AG10803 (cell line): ENCODE measurements at places on chromosomes 7 and 10.

GRCh38 chr7:116786791-116787443 is 75.5 kb upstream of the CAPZA2 start:
- no peak for DNase-seq

DNA sequence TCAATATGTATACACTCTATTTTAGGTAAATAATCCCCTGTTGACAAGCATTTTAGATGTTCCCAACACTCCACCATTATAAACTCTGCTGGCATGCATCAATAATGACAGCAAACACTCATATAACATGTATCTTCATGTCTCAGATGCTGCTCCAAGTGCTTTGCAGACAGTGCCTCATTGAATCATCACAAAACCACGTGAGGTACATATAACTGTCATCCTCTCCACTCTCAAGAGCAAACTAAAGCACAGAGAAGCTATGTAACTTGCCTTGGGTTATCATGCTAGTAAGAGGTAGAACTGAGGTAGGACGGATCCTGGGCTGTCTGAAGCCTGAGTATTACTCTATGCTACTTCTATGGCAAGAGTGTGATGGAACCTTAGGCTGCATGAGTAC is 72.5 kb upstream of the GSDME start:
- no peak for DNase-seq

DNA sequence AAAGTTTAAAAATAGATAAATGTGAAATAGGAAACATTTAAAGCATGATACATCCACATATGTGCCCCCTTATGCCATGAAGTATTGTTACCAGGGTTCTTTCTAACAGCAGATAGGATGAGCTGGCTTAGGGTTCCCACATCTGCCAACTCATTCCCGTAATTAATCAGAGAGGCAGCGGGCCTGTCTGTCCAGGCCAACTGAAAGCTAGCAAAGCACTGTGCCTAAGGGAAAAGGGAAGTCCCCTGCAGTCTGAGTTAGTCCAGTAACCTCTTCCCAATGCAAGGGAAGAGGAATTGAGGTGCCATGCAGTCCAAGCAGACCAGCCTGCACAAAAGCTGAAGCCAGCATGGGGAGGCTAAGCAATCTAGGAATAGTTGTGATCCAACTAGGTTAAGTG is 18.3 kb upstream of the ZC3HAV1L start:
- DNase-seq = no peak

DNA sequence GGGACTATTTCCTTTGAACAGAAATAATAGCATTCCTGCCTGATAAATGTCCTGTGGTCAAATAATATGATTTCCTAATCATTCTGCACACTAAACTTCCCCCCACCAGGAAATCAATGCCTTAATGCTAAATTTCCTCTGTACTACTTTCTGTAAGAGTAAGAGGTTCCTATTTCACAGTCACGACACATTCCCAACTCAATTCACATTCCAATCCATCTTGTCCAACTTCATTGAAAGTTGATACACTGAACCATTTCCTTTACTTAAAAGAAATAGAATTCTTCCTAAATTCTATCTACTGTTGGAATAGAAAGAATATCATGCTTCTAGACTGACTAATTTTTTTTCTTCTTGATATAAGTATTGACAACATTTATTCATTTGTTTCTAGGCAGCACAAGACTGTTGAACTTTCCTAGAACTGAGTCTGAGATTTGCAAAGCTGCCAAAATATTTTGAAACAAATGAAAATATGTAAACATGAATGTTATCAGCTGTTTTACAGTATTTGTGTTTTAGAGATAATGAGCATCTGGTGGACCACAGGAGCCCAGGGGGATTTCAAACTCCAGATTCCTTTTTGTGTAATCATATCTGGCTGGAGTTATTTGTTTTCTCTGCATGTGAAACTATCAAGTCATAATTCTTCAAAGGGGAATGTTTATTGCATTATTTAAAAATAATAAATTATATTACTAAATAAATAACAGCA is 121.5 kb downstream of the TPST1 start:
- peak; percentile 95 for DNase-seq

GRCh38 chr7:82745117-82745516 is 301.5 kb upstream of the CACNA2D1 start:
- peak; percentile 61 for DNase-seq

- peak; percentile 98 for DNase-seq
Measured at GRCh38 chr10:80104066-80104926, 25.8 kb downstream of the TMEM254 start.

- no peak for DNase-seq
Measured at GRCh38 chr10:110764378-110764777, 107.3 kb upstream of the PDCD4 start.

DNA sequence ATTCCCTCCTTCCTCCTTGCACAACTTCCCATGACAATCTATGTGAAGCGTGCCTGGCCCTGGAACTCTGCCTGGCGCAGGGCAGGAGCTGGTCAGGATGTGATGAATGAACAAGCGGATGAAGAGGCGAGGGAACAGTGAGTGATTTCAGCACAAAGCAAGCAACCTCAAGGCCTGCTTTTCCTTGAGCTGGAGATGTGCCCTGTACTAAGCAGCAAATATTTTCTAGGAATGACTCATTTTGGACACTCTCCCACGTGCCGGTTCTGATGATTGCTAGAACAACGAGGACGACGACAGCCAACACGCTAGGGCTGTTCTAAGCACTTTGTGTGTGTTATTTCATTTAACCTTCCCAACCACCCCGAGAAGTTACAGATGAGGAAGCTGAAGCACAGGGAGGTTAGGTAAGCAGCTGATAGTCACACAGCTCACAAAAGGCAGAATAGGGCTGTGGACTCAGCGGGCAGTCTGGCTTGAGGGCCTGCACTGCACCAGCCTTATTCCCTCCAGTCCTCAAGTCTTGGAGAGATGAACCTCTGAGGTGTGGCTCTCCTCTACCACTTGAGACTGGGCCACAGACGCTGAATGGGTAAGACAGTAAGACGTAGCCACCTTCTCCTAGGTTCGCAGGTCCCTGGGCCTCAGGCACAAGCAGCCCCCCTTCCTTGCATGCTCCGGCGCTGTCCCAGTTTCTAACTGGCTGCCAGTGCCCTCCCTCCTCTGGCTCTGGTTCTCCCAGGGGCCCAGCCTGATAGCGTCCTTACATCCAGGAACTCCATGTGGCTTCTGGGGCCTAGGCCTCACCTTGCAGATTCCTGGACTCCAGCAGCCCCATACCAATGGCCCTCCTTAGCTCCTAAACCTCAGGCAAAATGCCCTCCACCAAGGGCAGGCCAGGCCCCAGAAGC is 59.0 kb downstream of the YKT6 start:
- peak; percentile 99 for DNase-seq

DNA sequence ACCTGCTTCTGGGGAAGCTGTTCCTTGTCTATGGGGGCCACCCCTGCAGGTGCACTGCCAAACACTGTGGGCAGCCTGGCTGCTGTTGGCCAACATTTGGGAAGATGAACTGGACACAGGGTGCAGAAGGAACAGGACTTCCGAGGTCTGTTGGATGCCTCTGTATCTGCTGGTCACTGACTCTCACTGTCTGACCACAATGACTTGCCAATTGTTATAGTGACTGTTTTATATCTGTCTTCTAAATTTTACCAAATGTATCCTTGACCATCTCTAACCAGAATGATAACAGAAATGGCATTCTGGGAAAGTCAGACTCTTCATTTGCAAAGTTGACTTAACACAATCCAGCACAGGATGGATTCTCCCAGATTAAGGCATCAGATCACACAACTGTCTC is 214.0 kb upstream of the PRSS58 start:
- DNase-seq = no peak

- no peak for DNase-seq
Measured at GRCh38 chr10:44958898-44959246, 730 bp upstream of the RASSF4 start.

DNA sequence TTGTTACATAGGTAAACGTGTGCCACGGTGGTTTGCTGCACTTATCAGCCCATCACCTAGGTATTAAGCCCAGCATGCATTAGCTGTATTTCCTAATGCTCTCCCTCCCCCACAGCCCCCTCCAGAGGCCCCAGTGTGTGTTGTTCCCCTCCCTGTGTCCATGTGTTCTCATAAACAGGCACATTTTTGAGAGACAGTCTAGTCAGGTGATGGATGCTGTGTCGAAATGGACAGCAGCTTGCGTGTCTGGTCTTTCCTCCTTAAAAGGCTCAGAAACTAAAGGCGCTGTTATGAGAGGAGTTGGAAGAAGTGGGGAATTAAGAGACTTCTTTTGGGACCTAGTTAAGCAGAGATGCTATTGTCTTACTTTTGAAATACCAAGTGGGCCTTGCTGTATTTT is 296.0 kb downstream of the BBS9 start:
- no peak for DNase-seq
